ENCODE measurements at places on chromosomes 4 and X.

- DNase-seq = peak; percentile 8
Measured at GRCh38 chr4:95155759-95156451, 392.9 kb downstream of the UNC5C start.

DNA sequence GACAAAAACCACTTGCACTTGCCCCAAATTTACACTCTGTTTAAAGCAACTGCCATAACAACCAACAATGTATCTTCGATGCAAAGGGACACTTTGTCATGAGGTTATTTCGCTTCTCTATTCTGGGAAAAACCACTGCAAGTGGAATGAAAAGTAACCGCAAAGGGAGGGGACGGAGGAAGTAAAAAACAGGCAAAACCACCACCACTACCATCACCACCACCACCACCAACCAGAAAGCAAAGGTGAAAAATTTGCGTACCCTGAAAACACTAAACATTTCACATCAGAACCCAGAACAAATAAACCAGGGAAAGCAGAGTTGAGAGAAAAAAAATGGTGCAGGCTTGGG is 1.2 kb upstream of the N4BP2 start:
- no peak for DNase-seq

DNA sequence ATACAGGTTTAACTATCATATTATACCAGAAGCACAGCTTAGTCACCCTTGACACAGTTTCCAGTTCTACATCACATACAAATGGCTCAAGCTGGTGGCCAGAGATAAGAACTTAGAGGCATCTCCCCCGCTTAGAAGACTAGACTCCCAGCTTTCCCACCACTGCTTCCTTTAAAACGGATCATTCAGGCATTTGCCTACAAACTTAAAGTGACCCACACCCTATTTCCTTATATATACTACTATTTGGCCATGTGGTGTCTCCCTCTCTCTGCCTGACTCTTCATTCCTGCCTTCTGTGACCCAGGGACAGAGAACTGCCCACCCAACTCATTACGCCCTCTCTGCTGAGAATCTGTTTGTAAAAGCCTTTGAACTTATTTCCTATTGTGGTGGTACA is 781.2 kb upstream of the DIAPH2 start:
- no peak for DNase-seq

- DNase-seq = no peak
Measured at GRCh38 chr4:1049591-1049905, 38.1 kb downstream of the FGFRL1 start.

GRCh38 chr4:87118826-87119225 is 101.6 kb downstream of the KLHL8 start:
- no peak for DNase-seq

- no peak for DNase-seq
Measured at GRCh38 chr4:26074712-26075430, 160.9 kb downstream of the SMIM20 start.

DNA sequence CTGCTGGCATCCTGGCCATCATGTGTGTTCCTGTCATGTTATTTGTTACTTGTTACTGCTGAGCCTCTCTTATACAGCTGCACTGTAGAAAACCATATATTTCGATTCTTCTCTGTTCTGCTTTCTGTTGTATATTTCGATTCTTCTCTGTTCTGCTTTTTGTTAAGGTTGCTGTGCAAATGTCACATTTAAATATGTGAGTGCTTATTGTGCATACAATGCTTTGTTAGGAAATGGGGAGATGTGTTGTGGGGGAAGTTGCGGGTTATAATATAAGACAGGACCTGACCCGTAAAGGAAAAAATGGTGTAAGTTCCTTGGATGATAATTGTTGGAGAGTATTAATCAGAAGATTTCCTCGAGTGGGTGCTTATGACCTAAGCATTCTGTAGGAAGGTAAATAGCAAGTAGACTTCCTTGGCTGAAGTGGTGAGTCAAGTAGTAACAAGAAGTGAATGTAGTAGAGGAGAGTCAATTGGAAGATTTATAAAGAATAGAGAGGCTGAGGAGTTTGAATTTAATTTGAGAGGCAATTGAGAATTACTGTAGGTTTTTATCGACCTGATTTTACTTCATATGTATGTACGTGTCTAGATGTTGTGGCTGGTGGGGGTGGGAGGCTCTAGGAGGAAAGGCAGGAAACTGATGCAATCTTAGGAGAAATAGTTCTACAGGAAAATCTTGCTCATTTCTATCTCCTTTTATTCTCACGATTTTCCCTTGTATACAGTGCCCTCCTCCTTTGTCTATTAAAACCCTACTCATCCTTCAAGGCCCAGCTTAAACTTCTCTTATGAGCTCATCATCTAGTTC is 8.5 kb downstream of the OGT start:
- peak; percentile 5 for DNase-seq

DNA sequence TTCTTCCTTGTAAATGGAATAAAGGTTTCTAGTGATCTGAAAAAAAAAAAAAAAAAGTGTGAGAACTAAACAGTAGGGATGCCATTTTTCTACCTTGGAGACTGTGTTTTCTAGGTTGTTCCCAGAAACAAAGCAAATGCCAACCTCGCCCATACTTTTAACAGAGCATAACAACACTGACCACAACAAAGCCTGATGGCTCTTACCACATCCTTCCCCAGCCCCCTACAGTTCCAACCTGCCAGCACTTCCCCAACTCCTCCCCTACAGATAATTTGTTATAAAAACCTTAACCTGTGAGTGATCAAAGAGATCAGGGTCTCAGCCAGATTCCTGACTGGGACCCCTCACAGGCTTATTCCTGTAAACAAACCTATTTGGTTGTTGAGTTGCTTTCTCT is 940.0 kb downstream of the SH3BGRL start:
- DNase-seq = peak; percentile 60

- no peak for DNase-seq
Measured at GRCh38 chr4:53432528-53433424, 55.3 kb downstream of the FIP1L1 start.

DNA sequence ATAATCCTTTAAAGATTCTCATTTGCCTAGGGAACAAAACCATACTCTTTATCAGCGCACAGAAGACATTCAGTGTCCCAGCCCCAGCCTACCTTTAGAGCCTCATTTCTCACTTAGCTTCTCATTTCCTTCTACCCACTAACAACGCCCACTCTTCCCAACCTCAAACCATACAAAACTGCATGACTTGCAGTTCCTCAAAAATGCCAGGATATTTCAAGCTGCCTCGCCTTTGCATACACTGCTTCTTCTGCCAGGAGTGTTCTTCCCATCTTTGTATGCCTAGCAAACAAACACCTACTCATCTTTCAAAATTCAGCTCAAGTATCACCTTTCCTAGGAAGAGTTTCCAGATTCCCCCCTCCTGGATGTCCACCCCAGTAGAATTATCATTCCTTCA is 129.9 kb upstream of the ADGRL3 start:
- no peak for DNase-seq

DNA sequence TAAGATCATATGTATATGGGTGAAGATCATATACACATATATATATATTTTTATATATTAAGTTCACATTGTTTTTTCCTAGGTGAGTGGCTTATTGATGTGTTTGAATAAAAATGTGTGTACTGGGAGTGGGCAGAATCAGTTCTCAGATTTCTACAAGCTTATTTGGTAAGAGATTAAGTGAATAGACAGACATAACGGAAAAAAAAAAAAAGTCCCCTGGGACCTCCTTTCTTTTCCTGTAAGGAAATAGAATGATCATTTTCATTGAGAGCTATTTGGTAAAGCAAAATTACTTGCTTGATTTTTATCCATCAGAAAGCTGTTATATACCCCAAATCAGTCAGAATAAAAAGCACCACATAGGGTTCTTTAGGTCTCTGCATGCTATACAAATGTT is 597.7 kb downstream of the PCDH18 start:
- no peak for DNase-seq

DNA sequence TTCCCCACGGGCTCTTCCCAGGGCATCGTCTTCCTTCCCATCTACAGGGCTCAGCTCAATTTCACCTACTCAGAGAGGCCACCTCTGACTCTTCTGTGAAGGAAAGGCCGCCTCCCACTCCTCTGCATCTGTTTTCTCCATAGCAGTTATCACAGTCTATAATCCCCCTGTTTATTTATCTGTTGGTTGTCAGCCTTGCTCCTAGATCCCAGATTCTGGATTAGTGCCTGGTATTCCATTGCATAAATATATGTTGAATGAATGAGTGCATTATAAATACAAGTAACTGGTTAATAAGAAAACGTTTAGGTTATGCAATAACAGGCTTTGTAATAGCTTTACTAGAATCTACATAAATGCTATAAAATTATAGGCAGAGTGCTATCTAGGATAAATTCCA is 52.9 kb downstream of the NSG1 start:
- no peak for DNase-seq

DNA sequence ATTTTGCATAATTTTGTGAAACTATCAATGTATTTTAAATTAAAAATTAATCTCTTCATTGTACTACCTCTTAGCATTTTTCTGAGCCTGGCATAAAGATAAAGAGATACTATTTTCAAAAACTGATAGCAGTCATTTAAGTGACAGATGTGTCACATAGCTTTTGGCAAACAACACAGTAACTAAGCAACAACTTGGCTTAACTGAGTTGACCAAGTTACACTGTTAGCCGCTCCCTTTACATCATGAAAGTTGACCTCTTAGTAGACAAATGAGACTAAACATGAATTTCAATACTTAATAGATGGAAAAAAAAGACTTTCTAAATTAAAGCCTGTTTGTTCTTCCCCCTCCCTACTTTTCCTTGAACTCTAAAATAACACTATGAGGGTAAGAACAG is 62.0 kb downstream of the ATP8A1 start:
- no peak for DNase-seq

GRCh38 chrX:20263474-20263873 is 3.2 kb downstream of the RPS6KA3 start:
- no peak for DNase-seq

DNA sequence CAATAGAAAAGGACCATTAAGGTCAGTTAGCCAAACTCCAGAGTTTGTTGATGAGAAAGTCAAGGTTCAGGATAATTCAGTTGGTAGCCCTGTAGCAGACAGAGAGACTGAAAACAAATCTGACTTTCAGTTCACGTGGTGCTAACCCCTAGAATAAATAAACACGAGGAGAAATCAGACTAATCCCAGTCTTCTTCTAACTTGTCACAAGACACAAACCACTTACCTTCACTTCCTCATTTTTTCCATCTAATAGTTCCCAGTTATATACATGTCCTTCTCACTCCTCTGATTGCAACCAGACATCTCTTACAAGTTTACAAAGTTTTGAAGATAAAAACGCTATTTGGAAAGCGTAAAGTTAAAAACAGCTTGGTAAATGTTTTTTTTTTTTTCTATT is 7.7 kb downstream of the TLR7 start:
- no peak for DNase-seq

DNA sequence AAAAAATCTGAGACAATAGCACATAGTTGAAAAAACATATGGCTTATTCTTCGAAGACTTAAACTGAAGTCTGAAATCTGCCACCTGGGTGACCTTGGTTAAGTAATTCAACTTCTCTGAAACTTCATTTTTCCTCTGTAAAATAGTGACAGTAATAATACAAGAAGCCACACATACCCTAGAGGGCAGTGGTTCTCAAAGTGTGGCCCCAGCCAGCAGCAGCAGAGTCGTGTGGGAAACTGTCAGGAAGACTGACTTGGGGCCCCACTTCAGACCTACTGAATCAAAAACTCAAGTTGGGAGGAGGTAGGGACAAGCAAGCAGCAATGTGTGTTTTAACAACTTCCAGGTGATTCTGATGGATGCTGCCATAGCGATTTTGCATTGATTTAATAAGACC is 249.9 kb downstream of the HNRNPD start:
- DNase-seq = no peak

DNA sequence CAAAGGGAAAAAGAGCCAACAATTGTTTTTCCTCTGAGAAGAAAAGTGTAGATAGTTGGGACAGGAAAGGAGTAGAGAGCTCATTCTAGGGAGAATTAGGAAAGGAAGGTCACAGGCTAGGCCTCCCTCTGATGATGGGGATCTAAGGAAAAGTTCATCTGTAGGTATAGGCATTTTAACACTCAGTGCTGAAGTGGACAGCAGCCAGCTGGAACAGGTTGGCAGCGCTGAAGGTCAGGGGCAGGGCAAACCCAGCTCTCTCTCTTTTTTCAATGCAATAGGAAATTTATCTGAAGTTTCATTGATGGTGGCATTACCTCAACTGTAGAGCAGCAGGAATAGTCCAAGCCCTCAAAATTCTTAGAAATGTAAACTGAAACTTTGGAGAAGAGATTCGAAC is 98.5 kb upstream of the ETNPPL start:
- no peak for DNase-seq

DNA sequence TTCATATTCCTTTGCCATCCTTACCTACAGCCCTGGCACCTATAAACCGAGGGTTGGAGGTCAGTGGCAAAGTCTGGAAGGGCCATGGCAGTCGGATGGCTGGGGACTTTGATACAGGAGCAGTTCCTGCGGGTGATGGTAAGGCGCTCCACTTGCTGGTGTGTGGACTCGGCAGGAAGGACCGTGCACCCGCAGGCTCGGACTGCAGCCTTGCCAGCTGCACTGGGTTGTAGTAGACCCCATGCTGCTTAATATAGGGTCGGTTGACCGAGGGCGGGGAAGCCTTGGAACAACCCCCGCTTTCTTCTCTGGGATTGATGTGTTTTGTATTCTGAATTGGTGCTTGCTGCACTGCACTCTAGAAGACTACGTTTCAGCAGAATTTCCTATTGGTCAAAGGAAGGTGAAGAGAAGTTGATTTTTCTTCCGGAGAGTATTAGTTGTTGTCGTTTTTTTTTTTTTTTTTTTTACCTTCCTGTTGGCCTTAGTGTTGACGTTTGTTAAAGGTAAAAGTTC is 638 bp downstream of the BLTP1 start:
- peak; percentile 54 for DNase-seq

GRCh38 chrX:54452920-54453319 is 12.7 kb downstream of the TSR2 start:
- peak; percentile 8 for DNase-seq

Data from SW480 (cell line).